ENCODE measurements at places on chromosomes 3 and 15. TPM values are rescaled to one million over a fixed set of nuclear protein-coding genes. Genes with fewer than 3 reads are reported as not detected.
A peak's percentile ranks its signal among the peaks of the same experiment; 100 is the strongest.

- no peak for ATAC-seq
Measured at GRCh38 chr15:80188251-80188650, 35.5 kb downstream of the FAH start.

- no peak for ATAC-seq
Measured at GRCh38 chr3:151327571-151328198, 1.7 kb downstream of the P2RY13 start.

GRCh38 chr3:152756807-152757206 is 78.1 kb upstream of the P2RY1 start:
- peak; percentile 70 for ATAC-seq

DNA sequence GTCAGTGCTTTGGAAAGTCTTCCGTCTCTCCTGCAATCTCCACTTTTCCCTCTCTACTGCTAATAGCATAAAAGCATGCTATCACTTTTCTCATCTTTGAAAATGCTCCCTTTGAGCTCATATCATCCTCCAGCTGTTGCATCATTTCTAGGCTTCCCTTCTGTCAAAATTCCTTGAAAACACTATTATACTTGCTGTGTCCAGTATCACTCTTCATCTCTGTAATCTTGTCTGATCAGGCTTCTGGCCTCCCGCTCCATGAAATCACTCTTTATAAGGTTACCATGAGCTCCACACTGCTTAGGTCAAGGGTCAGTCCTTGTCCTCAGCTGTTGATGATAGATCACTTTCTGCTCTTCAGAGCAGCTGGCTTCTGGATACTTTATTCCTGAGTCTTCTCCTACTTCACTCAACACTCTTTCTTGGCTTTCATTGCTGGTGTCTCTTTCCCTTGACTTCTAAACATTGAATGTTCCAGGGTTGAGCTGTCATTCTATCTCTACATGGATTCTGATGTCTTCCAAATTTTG is 50.9 kb upstream of the SPTSSB start:
- no peak for ATAC-seq

DNA sequence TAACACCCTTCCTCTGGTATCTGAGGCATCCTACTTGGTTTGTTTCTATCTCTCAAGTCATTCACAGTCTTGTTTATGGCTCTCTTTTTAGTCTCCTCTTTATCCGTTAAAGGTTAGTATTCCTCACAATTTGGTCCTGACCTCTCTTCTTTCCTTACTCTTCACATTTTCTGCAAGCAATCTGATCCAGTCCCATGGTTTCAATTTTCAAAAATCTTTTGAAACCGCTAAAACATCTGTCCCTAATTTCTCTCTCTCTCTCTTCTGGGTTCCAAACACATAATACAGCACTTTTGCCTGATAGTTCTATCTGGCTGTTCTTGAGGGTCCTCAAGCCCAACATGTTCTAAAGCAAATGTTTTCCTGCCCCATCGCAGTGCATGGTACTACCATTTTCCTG is 149.0 kb downstream of the SERPINI1 start:
- no peak for ATAC-seq

GRCh38 chr3:78154521-78155186 is 1114.8 kb downstream of the ROBO2 start:
- no peak for ATAC-seq

GRCh38 chr3:12393894-12394293 is 90.4 kb upstream of the TSEN2 start:
- ATAC-seq = peak; percentile 52

Gene VIPR1
- 1.4 TPM for total RNA-seq
